ENCODE measurements at places on chromosomes 4 and X. TPM values are rescaled to one million over a fixed set of nuclear protein-coding genes. Genes with fewer than 3 reads are reported as not detected.

Gene ARHGAP36
- not detected for total RNA-seq

Gene IBSP
- not detected for total RNA-seq

Gene BEX5
- total RNA-seq = 0.81 TPM

Gene BLTP1
- total RNA-seq = 38.6 TPM

Gene GDPD2
- not detected for total RNA-seq

Gene HSFX2
- total RNA-seq = not detected

Gene TRAPPC2
- 8.1 TPM for total RNA-seq

Gene FDCSP
- not detected for total RNA-seq

Gene TRAPPC11
- total RNA-seq = 17.7 TPM

Gene TRIML1
- not detected for total RNA-seq

Gene ODAPH
- total RNA-seq = not detected

Gene MAGEB1
- total RNA-seq = not detected

Gene SLC34A2
- 0.61 TPM for total RNA-seq

Gene MAMLD1
- 3.5 TPM for total RNA-seq

Gene PNMA3
- not detected for total RNA-seq

Gene MAGEA3
- not detected for total RNA-seq

Gene ENPEP
- total RNA-seq = 17.1 TPM

Gene TSPAN6
- 44.4 TPM for total RNA-seq

Gene GYPB
- 0.61 TPM for total RNA-seq

Gene NAP1L2
- 0.62 TPM for total RNA-seq

Gene GCNA
- 1.1 TPM for total RNA-seq

Gene FABP2
- total RNA-seq = 0.09 TPM

Gene GAGE2A
- total RNA-seq = not detected

Gene CEP135
- total RNA-seq = 1.4 TPM

Gene DIPK2B
- 0.61 TPM for total RNA-seq

Gene MAB21L2
- 0.31 TPM for total RNA-seq

Gene OCRL
- total RNA-seq = 7.6 TPM

Gene LNX1
- 6.0 TPM for total RNA-seq

Gene F8A2
- total RNA-seq = not detected

Gene FUNDC2
- 31.1 TPM for total RNA-seq

Gene TMEM33
- 48.9 TPM for total RNA-seq

Gene RAB33A
- total RNA-seq = not detected

Gene OTOP1
- total RNA-seq = not detected

Gene HOPX
- total RNA-seq = not detected

Gene PABPC4L
- total RNA-seq = 0.20 TPM

Gene ADH1A
- 676 TPM for total RNA-seq

Gene NPY5R
- not detected for total RNA-seq

Gene GUCY1B1
- 4.1 TPM for total RNA-seq

Gene FTHL17
- total RNA-seq = not detected

Gene SORCS2
- 3.7 TPM for total RNA-seq

Gene CXorf51A
- total RNA-seq = not detected

Gene STBD1
- 53.5 TPM for total RNA-seq

Gene EPGN
- not detected for total RNA-seq

Gene FHIP1A
- total RNA-seq = 0.74 TPM

Gene FGA
- total RNA-seq = 15,902 TPM

Gene CBLL2
- not detected for total RNA-seq

Gene GYPE
- total RNA-seq = not detected

Gene KLB
- total RNA-seq = 23.6 TPM

Gene PLP1
- total RNA-seq = not detected

Gene HSFX4
- not detected for total RNA-seq

Gene ADGRL3
- total RNA-seq = 1.1 TPM

Gene PFKFB1
- 5.8 TPM for total RNA-seq

Gene TLR8
- total RNA-seq = 0.70 TPM
